Activated gamma-delta T cell treated with Interleukin-2 at 50 U/mL for 16 hours (primary cell): ENCODE measurements at places on chromosomes 1 and 21.

- no peak for DNase-seq
Measured at GRCh38 chr1:6281511-6282402, 20.9 kb upstream of the GPR153 start.

GRCh38 chr1:201715801-201716741 lies 112.9 kb upstream of the IPO9 start:
- DNase-seq: no peak

DNA sequence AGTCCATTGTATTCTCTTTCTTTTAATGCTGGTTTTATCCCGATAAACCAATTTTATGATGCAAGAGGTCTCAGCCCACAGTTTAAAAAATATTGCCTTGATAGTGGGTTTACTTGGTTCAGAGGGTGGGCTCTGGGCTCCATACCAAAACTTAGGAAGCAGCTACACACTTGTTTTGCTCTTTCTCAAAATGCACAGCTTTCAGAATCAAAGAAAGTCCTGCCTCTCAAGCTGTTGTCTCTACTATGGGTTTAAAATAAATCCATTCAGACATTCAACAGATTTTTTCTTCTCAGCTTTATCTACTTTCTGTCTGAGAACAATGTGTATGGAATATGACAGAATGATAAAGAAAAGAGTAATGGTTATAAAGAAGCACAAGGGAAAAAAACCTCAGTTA lies 14.8 kb upstream of the HHAT start:
- DNase-seq: no peak

DNA sequence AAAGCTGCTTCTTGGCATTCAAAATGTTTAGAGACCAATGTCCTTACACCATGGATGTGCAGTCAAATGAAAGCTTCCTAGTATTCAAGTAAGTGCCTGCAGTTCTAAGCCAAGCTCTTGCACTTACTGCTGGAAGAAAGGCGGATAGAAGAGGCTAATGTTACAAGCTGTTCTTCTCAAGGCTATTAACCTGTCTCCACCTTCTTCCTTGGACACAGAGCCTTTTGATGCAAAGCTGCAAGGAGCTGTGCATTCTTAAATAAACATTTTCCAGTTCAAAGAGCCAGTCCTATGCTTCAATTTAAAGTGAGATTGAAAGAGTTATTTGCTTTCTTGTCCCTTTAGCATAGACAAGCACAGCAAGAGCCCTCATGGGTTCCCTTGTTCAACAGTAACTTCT lies 167.9 kb upstream of the RUNX1 start:
- DNase-seq: no peak
